Thoracic aorta (tissue), 2 donors: ENCODE measurements at places on chromosomes 16 and 17. TPM values are rescaled to one million over a fixed set of nuclear protein-coding genes. Genes with fewer than 3 reads are reported as not detected.

The SEC14L5 gene
- 0.92 TPM for total RNA-seq

The SLC35G6 gene
- not detected for total RNA-seq

The PTX4 gene
- total RNA-seq: not detected

The CD300C gene
- 4.3 TPM for total RNA-seq

GRCh38 chr17:60730273-60730672, 52.6 kb downstream of the BCAS3 start:
- no peak for DNase-seq

DNA sequence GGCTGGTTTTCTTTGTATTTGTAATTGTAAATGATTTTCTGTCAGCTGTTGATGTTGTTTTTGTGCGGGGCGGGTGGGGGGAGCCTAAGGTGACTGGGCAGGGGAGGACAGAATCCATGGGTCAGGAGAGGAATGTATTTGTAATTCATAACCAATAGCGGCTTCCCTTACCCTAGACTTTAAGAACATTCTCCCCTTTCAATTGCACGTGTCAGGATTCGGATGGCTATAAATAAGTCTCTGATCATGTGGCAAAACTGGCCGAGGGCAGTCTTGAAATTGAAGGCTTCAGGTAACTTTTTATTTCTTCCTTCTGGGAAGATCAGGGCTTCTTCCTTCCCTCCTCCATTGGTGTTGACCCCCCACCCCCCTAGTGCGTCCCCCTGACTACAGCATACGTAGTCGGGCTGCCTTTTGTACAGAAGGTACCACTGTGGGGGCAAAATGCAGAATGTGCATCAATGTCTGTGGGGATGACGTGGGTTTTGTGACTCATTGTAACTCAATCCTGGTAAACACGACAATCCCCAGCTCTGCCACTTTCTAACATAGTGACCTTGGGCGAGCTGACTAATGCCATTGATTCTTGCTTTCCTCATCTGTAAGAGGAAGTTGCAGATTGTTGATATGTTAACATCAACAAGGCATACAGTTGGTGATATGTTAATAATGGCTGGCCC, 16.2 kb downstream of the MARCHF10 start:
- no peak for DNase-seq

DNA sequence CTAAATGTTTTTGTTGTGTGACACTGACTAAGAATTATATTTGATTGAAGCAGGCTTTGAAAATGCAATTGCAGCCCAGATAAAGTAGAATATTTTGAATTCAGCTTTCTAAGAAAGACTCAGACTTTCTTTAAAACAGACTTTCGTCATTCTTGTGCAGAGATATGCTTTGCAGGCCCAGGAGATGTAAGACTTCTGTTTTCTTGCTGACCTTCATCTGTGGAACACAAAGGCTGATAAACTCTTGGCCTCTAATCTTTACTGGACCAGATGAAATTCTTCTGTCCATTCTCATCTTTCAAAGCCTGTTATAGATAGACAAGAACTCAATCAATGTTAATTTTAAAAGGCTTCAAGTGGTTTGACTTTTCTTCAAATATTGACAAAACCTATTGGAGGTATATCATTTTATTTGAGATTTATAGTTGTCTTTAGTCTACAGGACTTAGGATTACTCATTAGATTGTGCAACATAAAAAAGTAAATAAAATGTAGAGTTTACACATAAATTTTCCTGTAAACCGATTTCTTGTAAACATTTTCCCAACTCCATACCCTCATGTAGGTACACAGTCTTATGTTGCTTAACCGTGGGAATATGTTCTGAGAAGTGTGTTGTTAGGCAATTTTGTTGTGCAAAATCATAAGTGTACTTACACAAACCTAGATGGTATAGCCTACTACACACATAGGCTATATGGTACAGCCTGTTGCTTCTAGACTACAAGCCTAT, 94.2 kb downstream of the MAP2K4 start:
- no peak for DNase-seq

DNA sequence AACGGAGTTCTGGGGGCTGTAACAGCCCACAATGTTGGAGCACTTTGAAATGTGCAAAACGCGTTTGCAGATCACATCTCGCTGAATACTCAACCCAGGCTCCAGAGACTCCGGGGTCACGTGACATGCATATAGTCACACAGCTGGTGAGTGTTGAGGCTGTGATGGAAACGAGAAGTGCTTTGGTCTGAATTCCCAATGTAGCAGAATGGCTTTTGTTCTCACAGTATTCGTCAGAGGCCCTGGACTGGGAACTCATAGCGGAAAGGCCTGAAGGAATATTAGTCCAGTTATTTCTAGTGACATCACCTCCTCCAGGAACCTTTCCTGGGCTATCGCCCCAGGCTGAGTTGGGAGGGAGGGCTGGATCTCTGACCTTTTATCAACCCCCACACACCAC, 95.8 kb upstream of the CRHR1 start:
- DNase-seq: no peak

DNA sequence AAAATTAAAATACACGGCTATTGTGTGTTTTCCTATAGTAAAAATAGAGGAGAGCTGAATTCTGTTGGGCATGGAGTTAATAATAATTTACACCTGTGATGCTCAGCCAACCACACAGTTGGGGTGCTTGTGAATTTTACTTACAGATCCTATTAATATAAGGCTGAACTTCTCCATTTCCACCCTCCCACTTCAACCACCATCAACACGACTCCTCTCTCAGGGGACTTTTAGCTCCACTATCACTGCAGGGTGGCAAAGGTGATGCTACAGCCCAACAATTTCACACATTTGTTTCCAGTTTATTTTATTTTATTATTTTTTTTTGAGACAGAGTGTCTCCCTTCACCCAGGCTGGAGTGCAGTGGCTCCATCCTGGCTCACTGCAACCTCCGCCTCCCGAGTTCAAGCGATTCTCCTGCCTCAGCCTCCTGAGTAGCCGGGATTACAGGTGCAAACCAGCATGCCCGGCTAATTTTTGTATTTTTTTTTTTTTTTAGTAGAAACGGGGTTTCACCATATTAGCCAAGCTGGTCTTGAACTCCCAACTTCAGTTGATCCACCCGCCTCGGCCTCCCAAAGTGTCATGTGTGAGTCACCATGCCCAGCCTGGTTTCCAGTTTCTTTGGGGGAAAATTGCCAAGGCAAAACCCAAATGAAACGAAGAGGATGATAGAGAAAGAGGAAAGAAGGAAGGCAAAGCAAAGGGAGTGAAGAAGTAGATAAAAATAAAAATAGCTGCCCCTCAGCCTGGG, 57.9 kb downstream of the GNA13 start:
- no peak for DNase-seq
